ENCODE measurements at places on chromosomes 5 and 9. TPM values are rescaled to one million over a fixed set of nuclear protein-coding genes. Genes with fewer than 3 reads are reported as not detected.

DNA sequence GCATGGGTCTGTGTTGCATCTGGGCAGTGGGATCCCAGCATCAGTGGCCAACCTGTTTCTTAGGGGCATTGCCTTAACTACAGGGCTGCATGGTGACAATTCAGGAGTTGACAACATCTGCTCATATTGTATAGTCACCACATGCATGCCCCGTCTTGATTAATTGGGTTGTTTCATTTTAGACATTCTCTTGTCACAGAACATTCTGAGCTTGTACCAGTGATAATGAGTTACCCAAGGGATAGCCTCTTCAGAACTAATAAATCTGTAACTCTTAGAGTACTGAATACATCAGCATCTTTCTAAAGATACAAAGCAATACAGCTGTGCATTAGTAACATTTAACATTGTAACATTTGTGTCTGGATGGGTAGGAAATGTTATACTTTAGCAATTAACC, 426.5 kb upstream of the CD180 start:
- DNase-seq, result no peak

DNA sequence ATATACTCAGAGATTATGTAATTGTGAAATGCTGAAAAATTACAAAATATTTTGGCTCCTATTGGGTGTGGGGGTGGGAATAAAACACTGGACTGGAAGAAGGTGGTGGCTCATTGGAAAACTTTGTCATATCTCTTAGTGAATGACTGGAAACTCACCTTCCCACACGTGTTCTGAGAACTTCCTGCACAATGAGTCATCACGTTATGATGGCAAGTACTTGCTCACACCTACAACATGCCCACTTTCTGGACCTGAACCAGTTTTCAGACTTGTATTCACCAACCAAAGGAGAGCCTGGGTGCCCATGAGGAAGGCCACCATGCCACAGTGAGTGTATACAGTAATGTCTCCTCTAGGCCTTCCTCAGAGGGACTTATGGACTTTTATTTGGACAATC, 294.8 kb downstream of the ASTN2 start:
- DNase-seq, result no peak

- peak; percentile 76 for DNase-seq
Measured at GRCh38 chr5:53481887-53482716, 1.7 kb downstream of the FST start.

Gene SPINK6
- total RNA-seq, result not detected

GRCh38 chr9:3246241-3246640, 279.6 kb downstream of the RFX3 start:
- DNase-seq, result no peak

DNA sequence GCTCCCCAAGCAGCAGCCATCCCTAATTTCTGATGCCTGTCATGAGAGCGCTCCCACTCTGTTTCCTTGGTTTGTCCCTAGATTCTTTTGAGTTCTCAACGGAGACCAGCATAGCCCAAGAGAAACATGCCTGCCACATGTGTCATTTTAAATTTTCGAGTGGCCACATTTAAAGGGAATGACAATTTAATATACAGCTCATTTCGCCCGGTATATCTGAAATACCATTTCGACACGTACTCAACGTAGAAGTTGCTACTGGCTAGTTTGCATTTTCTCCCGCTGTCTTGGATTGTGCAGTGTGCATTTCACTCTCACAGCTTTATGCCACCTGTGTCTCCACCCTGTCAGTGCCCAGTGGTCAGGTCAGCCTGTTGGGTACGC, 21.0 kb downstream of the LPCAT1 start:
- DNase-seq, result no peak

Gene ALDH1A1
- 199 TPM for total RNA-seq

GRCh38 chr9:127680846-127681245, 25.9 kb upstream of the CFAP157 start:
- DNase-seq, result no peak

GRCh38 chr9:124140941-124141568, 116.7 kb upstream of the NEK6 start:
- no peak for DNase-seq

DNA sequence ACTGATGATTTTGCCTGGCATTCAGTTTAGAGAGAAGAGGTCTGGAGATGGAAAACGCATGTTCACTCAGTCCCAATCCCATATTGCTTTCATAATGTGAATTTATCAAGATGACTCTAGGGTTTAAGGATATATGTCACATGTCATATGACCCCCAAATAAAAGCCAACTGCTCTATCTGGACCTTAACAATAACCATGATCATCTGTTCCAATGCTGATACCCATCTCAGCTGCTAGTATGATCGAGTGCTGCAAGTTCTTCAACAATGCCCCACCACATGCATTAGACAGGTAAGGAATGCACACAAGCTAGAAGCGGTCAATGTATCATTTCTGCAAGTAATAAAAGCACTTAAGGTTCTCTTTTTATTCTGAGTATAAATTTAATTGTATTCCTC, 91.8 kb downstream of the OXCT1 start:
- DNase-seq, result no peak

GRCh38 chr5:133683646-133684596, 71.6 kb upstream of the FSTL4 start:
- DNase-seq, result no peak

DNA sequence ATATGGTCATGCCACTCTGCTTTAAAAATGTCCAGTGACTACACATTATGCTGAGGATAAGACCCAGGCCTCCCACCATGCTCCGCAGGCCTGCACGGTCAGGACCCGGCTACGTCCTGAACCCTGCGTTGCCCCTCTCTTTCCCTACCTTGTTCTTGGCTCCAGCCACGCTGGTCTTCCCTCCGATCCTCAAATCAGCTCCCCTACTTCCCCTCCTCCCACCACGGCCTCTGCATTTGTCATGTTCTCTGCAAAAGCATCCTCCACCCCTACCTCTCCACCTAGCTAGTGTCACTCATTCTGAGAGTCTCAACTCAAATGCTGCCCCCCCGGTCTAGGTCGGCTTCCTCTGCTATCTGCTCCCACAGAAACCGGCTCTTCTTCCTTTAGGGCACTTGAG, 11.2 kb downstream of the GPX3 start:
- DNase-seq, result no peak

DNA sequence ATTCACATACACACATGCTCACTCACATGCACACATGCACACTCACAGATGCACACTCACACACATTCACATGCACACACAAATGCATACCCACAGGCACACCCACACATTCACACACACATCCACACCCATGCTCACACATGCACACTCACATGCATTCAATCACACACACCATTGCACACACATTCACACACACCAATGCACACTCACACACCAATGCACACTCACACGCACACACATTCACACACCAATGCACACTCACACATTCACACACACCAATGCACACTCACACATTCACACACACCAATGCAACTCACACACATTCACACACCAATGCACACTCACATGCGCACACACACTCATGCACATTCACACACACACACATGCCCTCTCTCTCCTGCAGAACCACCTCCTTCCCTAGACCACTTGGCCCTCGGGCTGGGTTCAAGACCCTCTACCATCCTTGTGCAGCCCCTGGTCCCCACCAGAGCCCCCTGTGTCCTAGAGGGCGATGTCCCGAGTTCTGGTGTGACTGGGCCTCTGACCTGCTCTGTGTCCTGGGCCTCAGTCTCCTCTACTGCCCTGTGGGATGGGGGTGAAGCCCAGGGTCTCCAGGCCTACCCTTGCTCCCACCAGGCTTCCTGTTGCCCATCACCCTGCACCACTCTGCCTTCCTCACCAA, 139.0 kb downstream of the OLFM1 start:
- DNase-seq, result no peak

Gene PCDHB6
- 1.5 TPM for total RNA-seq

DNA sequence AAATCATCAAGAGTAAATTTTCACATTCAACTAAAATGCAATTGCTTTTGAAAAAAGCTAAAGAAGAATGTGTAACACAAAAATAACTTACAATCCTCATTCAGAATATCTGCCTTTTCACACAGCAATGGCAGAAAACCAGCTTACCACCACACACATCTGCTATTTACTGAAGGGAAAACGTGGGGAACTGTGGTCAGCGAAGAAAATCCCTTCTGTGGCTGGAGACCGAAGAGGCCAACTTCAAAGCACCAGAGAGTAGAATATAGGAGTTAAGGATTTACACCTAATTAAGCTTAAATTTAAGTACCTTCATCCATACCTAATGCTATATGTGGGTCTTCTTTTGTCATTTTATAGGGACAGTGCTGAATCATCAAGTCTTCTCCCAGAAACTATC, 339.6 kb downstream of the DEPDC1B start:
- peak; percentile 25 for DNase-seq

- no peak for DNase-seq
Measured at GRCh38 chr5:41122459-41122858, 51.3 kb upstream of the MROH2B start.

- no peak for DNase-seq
Measured at GRCh38 chr5:10735569-10736276, 25.3 kb downstream of the DAP start.

Gene CFAP77
- total RNA-seq, result not detected

GRCh38 chr9:36874921-36875320, 159.1 kb downstream of the PAX5 start:
- no peak for DNase-seq

Gene SPINK5
- total RNA-seq, result not detected

Gene SLCO6A1
- 0.16 TPM for total RNA-seq

GRCh38 chr9:91220491-91221135, 141.1 kb downstream of the AUH start:
- DNase-seq, result no peak

Gene LVRN
- 4.0 TPM for total RNA-seq

DNA sequence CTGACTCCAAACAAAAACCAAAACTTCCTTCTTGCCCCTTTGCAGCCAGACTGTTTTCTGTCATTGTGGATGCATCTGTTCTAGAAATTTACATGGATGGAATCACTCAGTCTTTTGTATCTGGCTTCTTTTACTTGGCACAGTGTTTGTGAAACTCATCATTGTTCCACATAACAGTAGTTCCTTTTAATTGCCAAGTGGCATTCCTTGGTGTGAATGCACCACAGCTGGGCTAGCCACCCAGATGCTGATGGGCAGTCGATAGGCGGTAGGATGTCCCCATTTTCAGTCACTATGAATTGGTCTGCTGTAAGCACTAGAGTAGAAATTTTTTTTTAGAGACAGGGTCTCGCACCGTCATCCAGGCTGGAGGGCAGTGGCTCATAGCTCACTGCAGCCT, 6.3 kb upstream of the CLPTM1L start:
- DNase-seq, result no peak

DNA sequence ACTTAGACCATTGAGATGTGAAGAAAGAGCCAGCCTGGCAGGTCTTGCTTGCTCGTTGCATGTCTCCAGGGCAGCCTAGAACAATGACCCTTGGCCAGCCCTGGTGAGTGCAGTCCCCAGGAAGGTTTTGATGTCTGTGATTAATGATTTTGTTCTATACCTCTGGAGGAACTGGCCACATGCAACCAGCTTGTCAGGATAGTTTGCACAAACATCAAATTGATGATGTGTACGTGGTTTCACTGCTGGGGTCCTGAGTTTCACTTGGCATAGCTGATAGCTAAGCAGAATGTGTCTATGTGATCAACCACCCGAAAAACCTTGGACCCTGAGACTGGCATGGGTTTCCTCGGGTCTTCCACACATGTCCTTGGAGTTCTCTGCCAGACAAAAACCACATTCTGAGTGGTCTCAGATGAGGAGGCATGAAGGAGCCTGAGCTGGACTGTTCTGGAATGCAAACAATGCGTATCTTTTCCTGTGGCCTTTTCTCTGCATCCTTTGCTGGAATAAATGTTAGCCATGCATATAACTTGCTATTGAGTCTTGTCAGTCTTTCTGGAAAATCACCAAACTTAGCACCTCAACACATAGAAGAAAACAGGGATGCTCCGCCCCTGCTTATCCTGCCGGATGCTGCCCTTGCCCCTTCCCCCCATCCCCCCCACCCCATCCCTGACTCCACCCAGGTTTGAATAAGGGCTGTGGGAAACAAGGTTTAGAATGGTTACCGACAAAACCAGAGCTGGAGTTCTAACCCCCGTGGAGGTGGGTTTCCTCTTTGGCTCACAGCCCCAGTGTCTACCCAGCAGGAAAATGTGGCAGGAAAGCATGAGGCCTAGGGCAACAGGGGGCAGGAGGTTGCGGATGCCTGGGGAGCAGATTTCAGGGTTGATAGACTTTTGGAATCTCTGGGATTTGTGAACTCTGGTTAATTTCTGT, 50.1 kb upstream of the ANKRD33B start:
- no peak for DNase-seq
